ENCODE measurements at places on chromosomes 3 and 15.

DNA sequence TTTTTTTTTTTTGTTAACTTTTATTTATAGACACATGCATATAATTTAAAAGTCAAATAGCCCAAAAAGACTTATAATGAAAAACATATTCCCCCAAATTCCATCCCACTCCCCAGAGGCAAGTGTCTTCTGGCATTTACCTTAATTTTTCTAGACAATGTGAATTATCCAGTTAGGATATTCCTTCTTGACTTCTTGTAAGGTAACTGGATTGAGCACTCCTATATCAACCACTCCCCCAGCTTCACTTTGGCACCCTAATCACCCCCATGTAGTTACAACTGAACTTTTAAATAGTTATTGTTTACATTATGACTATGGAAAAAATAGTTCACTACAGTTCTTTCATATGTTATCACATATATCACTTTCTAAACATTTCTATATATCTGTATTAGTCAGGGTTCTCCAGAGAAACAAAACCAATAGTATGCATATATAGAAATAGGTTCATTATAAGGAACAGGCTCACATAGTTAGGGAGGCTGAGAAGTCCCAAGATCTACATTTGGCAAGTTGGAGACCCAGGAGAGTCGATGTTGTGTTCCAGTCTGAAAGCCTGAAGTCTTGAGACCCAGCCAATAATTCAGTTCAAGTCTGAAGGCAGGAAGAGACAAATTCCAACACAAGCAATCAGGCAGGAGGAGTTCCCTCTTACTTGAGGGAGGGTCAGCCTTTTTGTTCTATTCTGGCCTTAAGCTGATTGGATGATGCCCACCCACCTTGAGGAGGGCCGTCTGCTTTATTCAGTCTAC, 175.8 kb downstream of the THSD4 start:
- no peak for DNase-seq

GRCh38 chr3:100082714-100083113, 31.6 kb downstream of the FILIP1L start:
- no peak for DNase-seq

- DNase-seq: no peak
Measured at GRCh38 chr15:46496491-46497115, 861.8 kb downstream of the SQOR start.

DNA sequence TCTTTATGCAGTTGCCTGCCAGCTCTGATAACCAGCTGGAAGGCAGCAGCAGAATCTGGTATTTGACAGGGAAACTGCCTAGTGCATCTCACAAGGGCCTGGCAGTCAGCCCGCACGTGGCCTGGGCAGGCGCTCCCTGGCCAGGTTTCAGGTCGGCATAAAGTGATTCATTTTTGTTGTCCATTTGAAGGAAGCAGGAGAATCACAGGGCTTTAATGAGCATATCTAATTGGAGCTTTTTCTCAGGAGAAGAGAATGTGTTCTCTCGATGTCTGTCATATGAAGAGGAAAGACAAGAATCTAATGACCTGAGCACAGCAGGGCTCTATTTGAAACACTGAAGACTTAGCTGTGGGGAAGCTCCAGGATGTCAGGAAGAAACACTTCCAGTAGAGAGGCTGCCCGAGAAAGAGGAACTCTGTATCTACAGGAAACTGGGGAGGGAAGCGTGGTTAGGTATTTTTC, 98.8 kb upstream of the MB21D2 start:
- DNase-seq: no peak

GRCh38 chr3:33380653-33381052, 59.6 kb downstream of the UBP1 start:
- DNase-seq: no peak

DNA sequence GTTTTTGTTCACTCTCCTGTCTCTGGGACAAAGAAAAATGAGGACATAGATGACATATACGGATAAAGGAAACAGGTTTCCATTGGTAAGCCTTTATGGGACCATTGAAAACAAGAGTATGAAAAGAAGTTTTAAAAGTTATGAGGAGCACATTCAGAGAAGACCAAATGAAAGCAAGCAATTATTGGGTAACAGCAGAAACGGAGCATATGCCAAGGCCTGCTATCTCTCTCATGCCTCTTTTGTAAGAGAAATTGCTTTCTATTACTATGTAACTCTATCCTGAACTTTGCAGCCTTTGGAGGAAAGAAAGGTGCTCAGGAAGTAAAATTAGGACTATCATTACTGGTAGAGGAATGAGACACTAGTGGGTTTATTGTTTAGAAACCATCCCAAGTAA, 14.9 kb upstream of the DPH6 start:
- DNase-seq: no peak

DNA sequence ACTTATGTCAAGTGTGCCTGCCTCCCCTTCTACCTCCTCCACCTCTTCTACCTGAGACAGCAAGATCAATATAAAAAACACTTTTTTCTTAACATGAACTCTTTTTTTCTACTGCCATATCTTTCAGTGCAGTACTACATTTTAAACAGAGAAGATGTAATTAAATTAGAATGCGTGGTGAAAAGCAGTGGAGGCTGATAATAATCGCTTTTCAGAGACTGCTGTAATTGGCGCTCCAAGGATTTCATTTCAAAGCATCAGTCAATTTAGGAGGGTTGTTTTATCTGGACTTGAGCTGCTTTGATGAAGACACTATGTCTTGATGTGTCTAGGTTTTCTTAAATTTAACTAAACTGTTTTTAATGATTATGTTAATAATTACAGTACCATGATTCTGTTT, 85.3 kb upstream of the CRBN start:
- DNase-seq: no peak

All from NCI-H1048 (cell line).